ENCODE measurements at places on chromosomes 5 and 9. TPM values are rescaled to one million over a fixed set of nuclear protein-coding genes. Genes with fewer than 3 reads are reported as not detected.

- no peaks in the 10 kb centered on the region for H3K4me1 ChIP-seq
- no peak for DNase-seq
- no peak overlapping the region for H3K4me3 ChIP-seq
- no peaks in the 10 kb centered on the region for H3K36me3 ChIP-seq
- H3K27me3 ChIP-seq = no peaks in the 10 kb centered on the region
- H3K27ac ChIP-seq = no peak overlapping the region
Observed at GRCh38 chr9:86549920-86550319, 195.7 kb upstream of the TUT7 start.

Gene PCA3
- not detected for total RNA-seq

Gene KIAA1958
- total RNA-seq = 6.4 TPM

- H3K4me3 ChIP-seq = no peak overlapping the region
- no peak overlapping the region for H3K27ac ChIP-seq
- H3K27me3 ChIP-seq = no peaks in the 10 kb centered on the region
- no peaks in the 10 kb centered on the region for H3K36me3 ChIP-seq
Observed at GRCh38 chr9:127135056-127135745, 12.8 kb upstream of the ANGPTL2 start.

GRCh38 chr5:112083623-112084022 is 326.6 kb upstream of the NREP start:
- H3K4me3 ChIP-seq = no peak overlapping the region
- no peak overlapping the region for H3K27ac ChIP-seq
- H3K27me3 ChIP-seq = no peaks in the 10 kb centered on the region
- no peak for DNase-seq
- H3K4me1 ChIP-seq = no peaks in the 10 kb centered on the region

DNA sequence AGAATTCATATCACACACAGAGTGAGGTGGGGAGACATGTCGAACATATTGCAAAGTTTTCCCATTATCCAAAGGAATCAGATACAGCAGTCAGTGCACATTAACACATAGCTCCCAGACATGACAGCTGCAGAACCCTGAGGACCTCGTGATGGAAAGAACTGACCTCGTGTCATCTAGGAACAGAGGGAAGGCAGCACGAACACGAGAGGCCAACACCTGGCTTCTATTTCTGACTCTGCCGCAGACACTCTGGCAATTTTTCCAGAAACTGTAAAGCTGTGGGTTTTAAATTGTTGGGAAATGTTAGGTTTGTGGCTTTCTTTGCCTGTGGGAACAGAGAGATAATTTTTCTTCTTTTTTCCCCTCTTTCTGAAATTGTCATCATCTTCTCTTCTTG is 315.0 kb upstream of the PIK3R1 start:
- H3K4me1 ChIP-seq = no peaks in the 10 kb centered on the region
- no peak overlapping the region for H3K27ac ChIP-seq
- H3K4me3 ChIP-seq = no peak overlapping the region
- no peaks in the 10 kb centered on the region for H3K36me3 ChIP-seq
- H3K27me3 ChIP-seq = no peaks in the 10 kb centered on the region
- no peak for DNase-seq

Gene CDH9
- not detected for total RNA-seq

DNA sequence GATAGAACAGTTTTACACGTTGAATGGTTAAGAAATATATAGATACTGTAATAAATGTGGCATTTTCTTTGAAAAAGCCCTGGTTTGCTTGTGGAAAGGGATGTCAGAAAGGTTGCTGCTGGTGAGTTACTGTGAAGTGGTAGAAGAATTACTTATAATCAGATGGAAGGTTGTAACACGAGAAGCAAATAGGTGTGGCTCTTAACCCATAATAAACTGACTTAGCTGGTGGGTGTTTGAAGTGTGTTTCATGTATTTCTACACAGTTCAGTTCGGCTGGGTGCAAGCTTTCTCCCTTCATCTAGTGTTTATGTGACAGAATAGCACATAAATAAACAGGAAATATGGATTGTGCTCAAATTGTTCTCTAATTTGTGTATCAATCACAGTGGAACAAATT is 5.5 kb downstream of the CNOT6 start:
- H3K27ac ChIP-seq = no peak overlapping the region
- no peaks in the 10 kb centered on the region for H3K27me3 ChIP-seq
- no peaks in the 10 kb centered on the region for H3K36me3 ChIP-seq
- DNase-seq = no peak
- H3K4me1 ChIP-seq = peaks cover 44% of the 10 kb centered on the region

- H3K4me3 ChIP-seq = no peak overlapping the region
- peak; percentile 74 for DNase-seq
- no peak overlapping the region for H3K27ac ChIP-seq
- H3K27me3 ChIP-seq = no peaks in the 10 kb centered on the region
- no peaks in the 10 kb centered on the region for H3K4me1 ChIP-seq
- peaks cover 15% of the 10 kb centered on the region for H3K36me3 ChIP-seq
Observed at GRCh38 chr9:133403766-133404453, 13.9 kb downstream of the REXO4 start.

- no peaks in the 10 kb centered on the region for H3K27me3 ChIP-seq
- H3K36me3 ChIP-seq = no peaks in the 10 kb centered on the region
- no peak overlapping the region for H3K27ac ChIP-seq
- no peak for DNase-seq
- no peaks in the 10 kb centered on the region for H3K4me1 ChIP-seq
- H3K4me3 ChIP-seq = no peak overlapping the region
Observed at GRCh38 chr5:59171131-59171530, 588.3 kb downstream of the RAB3C start.

GRCh38 chr9:3464033-3464638 is 61.7 kb downstream of the RFX3 start:
- DNase-seq = no peak
- H3K4me1 ChIP-seq = peaks cover 8% of the 10 kb centered on the region
- H3K27me3 ChIP-seq = no peaks in the 10 kb centered on the region
- no peak overlapping the region for H3K27ac ChIP-seq

- no peak overlapping the region for H3K4me3 ChIP-seq
- DNase-seq = no peak
- H3K36me3 ChIP-seq = no peaks in the 10 kb centered on the region
- no peaks in the 10 kb centered on the region for H3K27me3 ChIP-seq
Observed at GRCh38 chr5:168228668-168229067, 62.8 kb upstream of the WWC1 start.

GRCh38 chr5:132238169-132238744 is 10.6 kb upstream of the P4HA2 start:
- H3K36me3 ChIP-seq = no peaks in the 10 kb centered on the region
- no peaks in the 10 kb centered on the region for H3K4me1 ChIP-seq
- no peaks in the 10 kb centered on the region for H3K27me3 ChIP-seq
- DNase-seq = peak; percentile 72
- no peak overlapping the region for H3K27ac ChIP-seq

Gene ANKHD1
- 100 TPM for total RNA-seq

Gene CBY3
- total RNA-seq = 0.91 TPM

DNA sequence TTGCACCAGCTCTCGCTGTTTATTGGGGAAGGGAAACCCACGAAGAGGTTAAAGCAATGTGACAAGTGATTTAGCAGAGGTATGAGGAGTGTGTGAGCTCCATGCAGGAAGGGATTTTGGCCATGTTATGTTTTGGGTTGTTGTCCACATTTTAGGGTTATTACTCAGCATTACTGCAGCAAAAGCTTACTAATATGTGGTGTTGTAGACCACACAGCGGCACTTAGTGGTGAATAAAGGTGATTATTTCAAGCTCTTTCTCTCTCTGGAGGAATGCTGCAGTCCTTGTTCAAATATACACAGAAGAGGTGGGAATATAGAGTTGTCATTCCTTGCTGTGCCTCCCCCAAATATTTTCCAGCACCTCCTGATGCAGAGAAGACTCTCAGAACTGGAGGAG is 29.7 kb upstream of the AKNA start:
- H3K27ac ChIP-seq = no peak overlapping the region
- DNase-seq = no peak
- H3K27me3 ChIP-seq = no peaks in the 10 kb centered on the region
- H3K36me3 ChIP-seq = no peaks in the 10 kb centered on the region
- H3K4me1 ChIP-seq = no peaks in the 10 kb centered on the region

DNA sequence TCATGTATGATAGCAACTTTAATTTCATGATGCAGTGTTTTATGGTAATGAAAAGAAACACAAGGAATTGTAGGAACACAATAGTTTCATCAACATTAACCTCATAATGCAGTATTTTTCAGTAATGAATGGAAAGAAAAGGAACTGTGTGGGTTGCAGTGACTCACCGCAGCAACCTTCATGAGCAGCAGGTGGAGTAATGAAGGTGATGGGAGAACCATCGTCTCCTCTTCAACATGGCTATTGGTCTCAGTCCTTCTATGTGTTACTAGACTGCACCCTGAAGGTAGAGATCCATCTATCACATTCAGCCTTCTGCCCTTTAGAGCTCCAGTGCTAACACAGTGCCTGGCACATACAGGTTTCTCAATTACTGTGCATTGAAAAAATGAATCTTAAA is 58.0 kb downstream of the TMEM215 start:
- no peaks in the 10 kb centered on the region for H3K36me3 ChIP-seq
- H3K4me1 ChIP-seq = no peaks in the 10 kb centered on the region
- no peaks in the 10 kb centered on the region for H3K27me3 ChIP-seq
- no peak for DNase-seq
- H3K4me3 ChIP-seq = no peak overlapping the region

Gene SLC4A9
- not detected for total RNA-seq

DNA sequence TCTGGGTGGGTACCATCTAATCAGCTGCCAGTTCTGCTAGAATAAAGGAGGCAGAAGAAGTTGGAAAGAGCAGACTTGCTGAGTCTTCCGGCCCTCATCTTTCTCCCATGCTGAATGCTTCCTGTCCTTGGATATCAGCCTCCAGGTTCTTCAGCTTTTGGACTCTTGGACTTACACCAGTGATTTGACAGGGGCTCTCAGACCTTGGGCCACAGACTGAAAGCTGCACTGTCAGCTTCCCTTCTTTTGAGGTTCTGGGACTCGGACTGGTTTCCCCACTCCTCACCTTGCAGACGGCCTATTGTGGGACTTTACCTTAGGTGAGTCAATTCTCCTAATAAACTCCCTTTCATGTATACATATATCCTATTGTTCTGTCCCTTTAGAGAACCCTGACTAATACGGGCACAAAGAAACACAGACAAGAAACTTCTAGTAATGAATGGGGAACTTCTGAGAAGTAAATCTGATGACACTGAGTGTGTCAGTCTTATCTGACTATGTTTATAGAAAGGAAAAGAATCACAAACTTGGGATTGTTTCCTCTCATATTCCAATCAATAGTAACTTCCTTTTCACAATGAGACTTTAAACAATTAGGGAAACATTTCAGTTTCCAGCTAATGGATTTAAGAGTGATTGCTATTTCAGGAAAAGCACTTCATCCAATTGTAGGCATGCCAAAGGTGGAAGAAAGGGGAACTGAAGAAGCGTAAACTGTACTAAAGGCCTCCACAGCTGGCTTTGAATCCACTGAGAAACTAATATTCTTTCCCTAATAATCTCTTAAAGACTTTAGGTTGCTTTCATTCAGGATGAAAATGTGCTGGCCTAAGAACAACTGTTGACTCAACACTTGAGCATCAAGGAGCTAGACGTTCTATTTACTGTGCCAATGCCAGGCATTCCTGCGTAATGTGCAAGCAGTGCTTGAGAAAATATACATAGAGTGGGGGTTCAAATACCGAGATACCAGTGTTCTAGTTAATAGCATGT is 127.9 kb upstream of the PTGER4 start:
- no peaks in the 10 kb centered on the region for H3K36me3 ChIP-seq
- H3K27ac ChIP-seq = no peak overlapping the region
- DNase-seq = no peak
- H3K4me1 ChIP-seq = no peaks in the 10 kb centered on the region

- peaks cover 28% of the 10 kb centered on the region for H3K4me1 ChIP-seq
- no peak for DNase-seq
- no peaks in the 10 kb centered on the region for H3K27me3 ChIP-seq
- H3K4me3 ChIP-seq = no peak overlapping the region
- H3K27ac ChIP-seq = no peak overlapping the region
Observed at GRCh38 chr5:109744261-109744660, 54.5 kb downstream of the MAN2A1 start.

Gene TMEM8B
- total RNA-seq = 2.1 TPM

Gene NR6A1
- total RNA-seq = 2.4 TPM

DNA sequence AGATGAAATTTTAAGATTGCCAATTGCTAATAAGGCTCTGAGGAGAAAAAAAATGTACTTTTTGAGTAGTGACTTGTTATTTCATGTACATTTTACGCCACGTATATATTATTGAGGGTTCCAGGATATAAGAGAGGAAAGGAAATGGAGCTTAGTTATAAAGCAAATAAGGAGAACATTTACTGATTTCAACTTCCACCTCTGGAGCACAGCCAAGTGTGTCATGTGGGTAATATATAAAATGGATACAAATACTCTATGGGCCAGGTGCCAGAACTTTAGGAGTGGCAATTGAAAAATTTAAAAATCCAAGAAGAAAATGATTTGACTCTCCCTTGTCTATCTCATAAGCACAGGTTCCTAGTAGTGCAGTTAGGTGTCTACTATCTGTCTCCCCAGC is 45.0 kb upstream of the VLDLR start:
- no peaks in the 10 kb centered on the region for H3K27me3 ChIP-seq
- no peak overlapping the region for H3K27ac ChIP-seq
- no peak overlapping the region for H3K4me3 ChIP-seq
- H3K4me1 ChIP-seq = no peaks in the 10 kb centered on the region

DNA sequence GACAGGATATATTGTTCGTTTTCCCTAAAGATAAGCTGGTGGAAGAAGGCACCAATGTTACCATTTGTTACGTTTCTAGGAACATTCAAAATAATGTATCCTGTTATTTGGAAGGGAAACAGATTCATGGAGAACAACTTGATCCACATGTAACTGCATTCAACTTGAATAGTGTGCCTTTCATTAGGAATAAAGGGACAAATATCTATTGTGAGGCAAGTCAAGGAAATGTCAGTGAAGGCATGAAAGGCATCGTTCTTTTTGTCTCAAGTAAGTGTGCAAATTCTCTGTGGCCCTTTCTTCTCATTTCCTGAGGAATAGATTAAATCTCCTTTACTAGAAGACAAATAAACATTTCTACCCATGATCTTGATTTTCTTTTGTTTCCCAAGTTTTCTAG is 38.0 kb downstream of the OSMR start:
- H3K27me3 ChIP-seq = no peaks in the 10 kb centered on the region
- no peak for DNase-seq

- H3K4me3 ChIP-seq = no peak overlapping the region
- no peaks in the 10 kb centered on the region for H3K36me3 ChIP-seq
- H3K27me3 ChIP-seq = no peaks in the 10 kb centered on the region
- no peak overlapping the region for H3K27ac ChIP-seq
- no peaks in the 10 kb centered on the region for H3K4me1 ChIP-seq
Observed at GRCh38 chr5:179387151-179388110, 42.2 kb upstream of the ADAMTS2 start.

DNA sequence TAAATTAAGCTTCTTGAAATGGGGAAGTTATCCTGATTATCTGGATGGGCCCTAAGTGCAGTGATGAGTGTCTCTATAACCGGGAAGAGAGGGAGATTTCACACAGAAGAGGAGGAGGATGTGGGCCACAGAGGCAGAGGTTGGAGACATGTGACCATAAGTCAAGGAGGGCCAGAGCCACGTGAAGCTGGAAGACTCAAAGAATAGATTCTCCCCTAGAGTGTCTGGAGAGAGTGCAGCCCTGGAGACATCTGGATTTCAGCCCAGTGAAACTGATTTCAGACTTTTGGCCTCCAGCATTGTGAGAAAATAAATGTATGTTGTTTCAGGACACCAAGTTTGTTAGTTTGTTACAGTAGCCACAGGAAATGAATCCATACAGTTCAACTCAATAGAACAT is 442.9 kb downstream of the NTRK2 start:
- no peaks in the 10 kb centered on the region for H3K4me1 ChIP-seq
- no peaks in the 10 kb centered on the region for H3K36me3 ChIP-seq
- no peak overlapping the region for H3K4me3 ChIP-seq
- no peaks in the 10 kb centered on the region for H3K27me3 ChIP-seq

Measured in CD8-positive, alpha-beta memory T cell (primary cell).